Naive B cell (primary cell): ENCODE measurements at places on chromosomes 12 and 14.

GRCh38 chr14:65263177-65263788 is 149.2 kb upstream of the FUT8 start:
- no peak overlapping the region for H3K4me3 ChIP-seq
- no peak overlapping the region for H3K27ac ChIP-seq
- no peak for DNase-seq
- no peaks in the 10 kb centered on the region for H3K36me3 ChIP-seq
- H3K27me3 ChIP-seq, result no peaks in the 10 kb centered on the region
- peaks cover 26% of the 10 kb centered on the region for H3K4me1 ChIP-seq

DNA sequence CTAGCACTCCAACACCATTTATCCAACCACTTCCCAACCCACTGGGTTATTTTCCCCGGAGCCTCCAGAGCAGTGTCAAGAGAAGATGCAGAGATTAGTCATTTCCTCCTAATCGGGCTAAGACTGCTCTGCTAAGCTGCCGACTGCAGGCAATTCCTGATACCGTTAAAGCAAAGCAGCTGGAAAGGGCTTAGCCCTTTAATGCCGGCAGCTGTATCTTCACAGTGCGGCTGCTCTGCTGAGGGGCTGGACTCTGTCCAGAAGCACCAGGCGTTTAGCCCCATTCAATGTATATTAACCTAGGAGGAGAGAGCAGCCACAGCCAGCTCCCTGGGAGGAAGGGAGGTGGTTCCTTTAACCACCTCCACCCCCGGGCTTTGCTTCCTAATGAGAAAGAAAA is 11.1 kb downstream of the AQP6 start:
- DNase-seq, result no peak
- H3K4me1 ChIP-seq, result no peaks in the 10 kb centered on the region
- no peaks in the 10 kb centered on the region for H3K36me3 ChIP-seq
- H3K4me3 ChIP-seq, result no peak overlapping the region
- no peak overlapping the region for H3K27ac ChIP-seq

DNA sequence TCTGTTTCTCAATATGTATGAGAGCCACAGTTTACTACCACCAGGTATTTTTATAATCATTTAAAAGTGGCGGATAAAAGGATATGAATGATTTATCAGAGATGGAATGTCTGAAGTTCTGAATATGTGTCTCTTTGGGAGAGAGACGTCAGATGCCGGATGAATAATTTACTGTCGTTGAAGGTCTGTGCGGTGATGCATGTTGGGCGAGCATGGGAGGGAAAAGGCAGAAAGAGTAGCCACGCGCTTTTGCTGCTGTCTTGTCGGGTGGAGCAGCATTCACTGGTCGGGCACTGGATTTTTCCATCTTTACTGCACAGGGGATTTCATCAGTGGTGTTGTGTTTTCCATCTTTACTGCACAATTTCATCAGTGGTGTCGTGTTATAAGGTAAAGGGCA is 65.6 kb downstream of the SYNE2 start:
- H3K4me1 ChIP-seq, result no peaks in the 10 kb centered on the region
- H3K4me3 ChIP-seq, result no peak overlapping the region
- H3K27ac ChIP-seq, result no peak overlapping the region
- no peaks in the 10 kb centered on the region for H3K27me3 ChIP-seq
- DNase-seq, result no peak

GRCh38 chr14:22105006-22105623 is 431.5 kb upstream of the OR4E1 start:
- no peaks in the 10 kb centered on the region for H3K4me1 ChIP-seq
- H3K27me3 ChIP-seq, result peaks cover 26% of the 10 kb centered on the region
- H3K4me3 ChIP-seq, result no peak overlapping the region
- no peak for DNase-seq
- no peaks in the 10 kb centered on the region for H3K36me3 ChIP-seq
- H3K27ac ChIP-seq, result no peak overlapping the region

GRCh38 chr12:52217223-52217622 is 15.8 kb upstream of the KRT7 start:
- no peak overlapping the region for H3K4me3 ChIP-seq
- H3K27me3 ChIP-seq, result peaks cover 33% of the 10 kb centered on the region
- H3K36me3 ChIP-seq, result no peaks in the 10 kb centered on the region
- H3K4me1 ChIP-seq, result no peaks in the 10 kb centered on the region

GRCh38 chr12:2804393-2805142 is 7.9 kb upstream of the ITFG2 start:
- peaks cover 5% of the 10 kb centered on the region for H3K4me1 ChIP-seq
- no peak for DNase-seq
- peak overlapping the region; percentile 70 for H3K27ac ChIP-seq
- H3K4me3 ChIP-seq, result no peak overlapping the region
- peaks cover 6% of the 10 kb centered on the region for H3K36me3 ChIP-seq

DNA sequence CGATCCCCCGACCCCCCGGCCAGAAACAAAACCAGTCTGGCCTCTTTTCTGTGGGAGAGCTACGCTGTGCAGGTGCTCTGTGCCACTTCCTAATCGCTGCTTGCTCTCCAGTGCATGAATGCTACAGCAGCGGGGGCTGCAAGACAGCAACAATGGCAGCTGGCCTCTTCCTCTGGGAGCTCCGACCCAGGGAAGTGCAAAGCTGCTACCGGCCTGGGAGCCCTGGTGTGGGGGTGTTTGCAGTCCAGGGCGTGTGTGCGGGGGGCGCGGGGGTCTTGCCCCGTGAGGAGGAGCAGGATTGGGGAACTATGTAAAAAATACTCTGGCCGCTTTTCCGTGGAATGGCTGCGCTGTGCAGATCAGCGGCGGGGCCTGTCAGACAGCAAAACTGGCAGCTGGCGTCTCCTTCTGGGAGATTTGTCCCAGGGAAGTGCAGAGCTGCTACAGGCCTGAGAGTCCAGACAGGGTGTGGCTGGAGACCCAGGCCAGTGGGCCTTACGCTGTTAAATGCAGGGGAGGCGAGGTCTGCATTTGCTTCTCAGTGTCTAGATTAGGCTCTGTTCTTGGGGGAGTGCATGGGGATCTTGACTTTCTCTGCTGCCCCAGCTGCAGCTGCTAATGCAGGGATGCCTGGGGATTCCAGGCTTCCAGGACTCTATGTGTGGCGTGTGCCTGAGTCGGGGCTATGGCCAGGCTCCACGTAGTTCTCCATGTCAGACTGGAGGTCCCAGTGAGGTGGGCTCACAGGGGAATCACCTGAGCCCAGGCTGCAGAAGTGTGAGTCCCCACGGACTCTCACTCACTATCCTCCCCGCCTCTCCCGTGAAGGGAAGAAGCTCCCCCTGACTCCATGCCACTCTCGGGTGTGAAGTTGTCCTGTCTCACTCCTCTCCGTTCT is 344.5 kb downstream of the AEBP2 start:
- no peak overlapping the region for H3K27ac ChIP-seq
- no peak for DNase-seq
- no peaks in the 10 kb centered on the region for H3K27me3 ChIP-seq
- no peaks in the 10 kb centered on the region for H3K4me1 ChIP-seq

DNA sequence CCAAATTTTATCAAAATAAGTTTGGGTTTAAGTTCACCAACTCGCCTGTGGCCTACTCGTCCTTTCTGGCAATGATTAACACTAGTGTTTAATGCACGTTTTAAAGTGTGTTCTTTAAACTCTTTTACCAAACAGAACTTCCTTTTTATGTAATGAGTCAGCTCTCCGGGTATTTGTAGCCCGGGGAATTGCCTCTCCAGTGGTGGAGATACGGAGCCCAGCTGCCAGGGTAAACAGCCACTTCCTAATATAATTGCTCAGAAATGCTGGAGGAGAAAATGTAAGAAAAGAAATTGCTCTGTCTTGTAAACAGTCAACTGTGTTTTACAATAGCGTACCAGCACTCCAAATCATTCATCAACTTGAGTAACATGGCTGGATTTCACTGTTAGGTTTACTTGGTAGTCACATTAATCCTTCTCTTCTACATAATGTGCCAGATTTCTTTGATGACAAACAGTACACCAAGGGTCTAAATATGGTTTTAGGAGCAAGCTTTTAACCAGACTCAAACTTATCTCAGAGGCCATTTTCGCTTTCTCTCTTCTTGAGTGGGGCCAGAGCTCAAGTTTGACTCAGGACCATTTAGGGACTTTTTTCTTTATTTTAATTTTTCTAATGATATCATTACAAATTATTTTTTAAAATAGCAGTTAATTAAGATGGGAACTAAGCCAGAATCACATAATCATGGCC is 101.2 kb upstream of the SLC38A2 start:
- no peaks in the 10 kb centered on the region for H3K36me3 ChIP-seq
- peak overlapping the region; percentile 68 for H3K4me3 ChIP-seq
- no peaks in the 10 kb centered on the region for H3K27me3 ChIP-seq
- peaks cover 35% of the 10 kb centered on the region for H3K4me1 ChIP-seq

- H3K4me1 ChIP-seq, result peaks cover 15% of the 10 kb centered on the region
- H3K27me3 ChIP-seq, result no peaks in the 10 kb centered on the region
- H3K36me3 ChIP-seq, result no peaks in the 10 kb centered on the region
- no peak overlapping the region for H3K27ac ChIP-seq
- DNase-seq, result no peak
These were observed 17.9 kb downstream of the NFKBIA start for GRCh38 chr14:35386673-35387125.

GRCh38 chr12:90823859-90824258 is 131.1 kb downstream of the CCER1 start:
- DNase-seq, result no peak
- no peaks in the 10 kb centered on the region for H3K4me1 ChIP-seq
- no peak overlapping the region for H3K4me3 ChIP-seq

DNA sequence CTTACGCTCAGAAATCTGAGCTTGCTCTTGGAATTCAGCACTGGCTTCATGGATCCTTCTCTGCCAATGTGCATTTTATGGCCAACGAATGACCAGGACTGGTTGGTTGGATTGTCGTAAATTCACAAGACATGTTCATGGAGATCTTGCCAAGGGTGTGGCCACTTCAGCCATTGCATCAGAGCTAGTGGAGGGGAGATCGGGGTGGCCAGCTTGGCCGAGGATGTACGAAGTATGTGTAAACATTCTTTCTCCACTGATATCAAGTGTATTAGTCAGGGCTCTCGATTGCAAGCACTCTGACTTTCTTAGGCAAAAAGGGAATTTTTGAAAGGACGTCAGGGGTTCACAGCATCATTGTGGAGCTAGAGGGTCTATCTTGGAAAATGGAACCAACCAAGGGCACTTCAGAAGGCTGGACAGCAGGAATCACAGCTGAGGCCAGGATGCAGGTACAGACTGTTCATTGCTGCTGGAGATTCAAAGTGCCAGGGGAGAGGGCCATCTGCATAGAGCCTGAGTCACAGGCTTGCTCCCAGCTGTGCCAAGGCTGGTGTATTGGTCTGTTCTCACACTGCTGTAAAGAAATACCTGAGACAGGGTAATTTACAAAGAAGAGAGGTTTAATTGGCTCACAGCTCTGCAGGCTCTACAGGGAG is 32.9 kb upstream of the ADGRD1 start:
- H3K36me3 ChIP-seq, result no peaks in the 10 kb centered on the region
- H3K27ac ChIP-seq, result no peak overlapping the region
- H3K4me3 ChIP-seq, result no peak overlapping the region
- peaks cover 19% of the 10 kb centered on the region for H3K27me3 ChIP-seq
- peaks cover 5% of the 10 kb centered on the region for H3K4me1 ChIP-seq

DNA sequence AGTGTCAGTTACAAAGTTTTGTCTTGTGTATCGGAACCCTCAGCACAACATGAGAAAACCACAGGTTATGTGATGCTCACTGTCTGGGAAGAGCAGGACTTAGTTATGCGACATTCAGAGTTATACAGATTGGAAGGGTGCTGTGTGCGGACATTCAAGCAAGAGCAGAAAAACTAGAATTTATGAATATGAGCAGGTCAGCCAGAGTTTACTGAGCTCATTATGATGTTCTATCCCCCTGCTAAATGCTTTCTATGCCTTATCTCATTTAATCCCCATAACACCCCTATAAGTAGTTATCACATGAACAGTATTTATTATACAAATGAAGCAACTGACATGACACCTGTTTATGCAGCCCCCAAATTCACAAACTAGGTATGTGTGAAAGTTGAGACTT is 1083.2 kb downstream of the FLRT2 start:
- no peak for DNase-seq
- no peak overlapping the region for H3K27ac ChIP-seq
- no peak overlapping the region for H3K4me3 ChIP-seq

DNA sequence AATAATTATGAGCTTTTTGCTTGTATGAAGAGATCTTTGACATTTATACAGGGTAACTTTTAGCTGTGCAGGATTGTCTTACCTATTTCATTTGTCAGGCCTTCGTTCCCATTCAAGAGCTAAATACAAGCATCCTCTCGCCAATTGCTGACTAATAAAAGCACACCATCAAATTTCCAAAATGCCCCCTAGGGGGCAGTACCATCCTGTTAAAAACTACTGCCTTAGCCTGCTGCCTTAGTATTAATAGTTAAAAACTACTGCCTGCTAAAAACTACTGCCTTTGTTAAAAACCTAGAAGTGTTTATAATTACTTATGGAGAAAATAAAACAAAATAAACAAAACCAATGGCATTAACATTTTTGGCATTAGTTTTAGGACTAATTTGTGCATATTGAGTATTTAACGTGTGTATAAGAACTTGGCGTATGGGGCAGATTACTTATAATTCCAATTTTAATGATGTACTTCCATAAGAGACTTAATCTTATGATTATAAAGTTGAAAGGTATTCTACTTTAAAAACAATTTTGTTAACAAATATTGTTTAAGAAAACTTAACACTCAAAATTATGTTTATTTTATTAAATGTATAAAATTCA is 3.0 kb upstream of the IFI27L2 start:
- peaks cover 10% of the 10 kb centered on the region for H3K36me3 ChIP-seq
- H3K4me1 ChIP-seq, result peaks cover 25% of the 10 kb centered on the region
- H3K27me3 ChIP-seq, result peaks cover 17% of the 10 kb centered on the region
